ENCODE measurements at places on chromosomes 6 and 20.

DNA sequence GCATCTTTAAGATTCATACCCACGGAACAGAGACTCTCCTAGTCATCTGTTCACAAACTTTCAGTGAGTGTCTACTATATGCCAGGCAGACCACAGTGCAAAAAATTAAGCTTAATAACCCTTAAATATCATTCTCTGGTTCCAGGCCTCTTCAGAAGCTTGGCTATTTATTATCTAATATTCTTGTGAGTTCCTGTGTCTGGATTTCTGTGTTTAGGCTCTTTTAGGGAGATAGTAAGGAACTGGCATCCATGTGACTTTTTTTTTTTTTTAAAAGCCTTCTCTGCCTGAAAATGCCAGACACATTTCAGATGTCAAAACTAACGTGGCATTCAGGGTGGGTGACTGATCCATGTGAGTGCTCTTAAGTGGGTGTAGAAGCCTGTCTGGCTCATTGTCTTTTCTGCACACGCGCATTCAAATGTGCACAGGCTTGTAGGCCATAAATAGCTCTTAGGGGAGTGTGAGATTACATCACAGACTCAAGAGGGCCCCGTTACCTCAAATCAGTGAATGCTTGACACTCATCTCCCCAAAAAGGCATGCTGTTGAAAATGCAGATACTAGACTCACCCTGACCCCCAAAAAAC lies 141.9 kb downstream of the GMPR start:
- no peak for DNase-seq

GRCh38 chr6:149318581-149319286 lies 1.2 kb downstream of the TAB2 start:
- DNase-seq = peak; percentile 44

DNA sequence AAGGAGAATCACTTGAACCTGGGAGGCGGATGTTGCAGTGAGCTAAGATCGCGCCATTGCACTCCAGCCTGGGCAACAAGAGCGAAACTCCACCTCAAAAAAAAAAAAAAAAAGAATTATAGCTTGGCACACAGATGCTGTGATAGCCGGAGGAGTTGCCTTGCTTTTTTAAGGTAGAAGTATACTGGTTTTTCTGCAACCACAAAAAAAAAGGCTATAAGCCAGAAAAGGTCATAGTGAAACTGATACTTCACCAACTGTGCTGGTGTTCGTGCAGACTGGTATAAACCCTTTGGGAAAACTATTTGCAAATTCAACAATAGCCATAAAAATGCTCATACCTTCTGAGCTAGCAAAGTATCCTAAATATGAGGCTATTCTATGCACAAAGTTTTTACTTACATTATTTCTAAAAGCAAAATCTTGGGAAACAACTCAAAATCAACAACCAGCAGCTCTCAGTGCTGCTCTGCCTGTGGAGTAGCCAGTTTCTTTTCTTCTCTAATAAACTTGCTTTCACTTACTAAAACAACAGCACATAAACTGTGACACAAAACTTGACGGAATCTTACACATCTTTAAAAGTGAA lies 44.0 kb downstream of the B4GALT5 start:
- DNase-seq = no peak

- peak; percentile 64 for DNase-seq
Observed at GRCh38 chr20:4973330-4974097, 27.8 kb downstream of the SLC23A2 start.

- DNase-seq = no peak
Observed at GRCh38 chr6:33384581-33385020, 7.0 kb upstream of the KIFC1 start.

GRCh38 chr6:132052096-132052495 lies 100.9 kb upstream of the CCN2 start:
- DNase-seq = no peak

DNA sequence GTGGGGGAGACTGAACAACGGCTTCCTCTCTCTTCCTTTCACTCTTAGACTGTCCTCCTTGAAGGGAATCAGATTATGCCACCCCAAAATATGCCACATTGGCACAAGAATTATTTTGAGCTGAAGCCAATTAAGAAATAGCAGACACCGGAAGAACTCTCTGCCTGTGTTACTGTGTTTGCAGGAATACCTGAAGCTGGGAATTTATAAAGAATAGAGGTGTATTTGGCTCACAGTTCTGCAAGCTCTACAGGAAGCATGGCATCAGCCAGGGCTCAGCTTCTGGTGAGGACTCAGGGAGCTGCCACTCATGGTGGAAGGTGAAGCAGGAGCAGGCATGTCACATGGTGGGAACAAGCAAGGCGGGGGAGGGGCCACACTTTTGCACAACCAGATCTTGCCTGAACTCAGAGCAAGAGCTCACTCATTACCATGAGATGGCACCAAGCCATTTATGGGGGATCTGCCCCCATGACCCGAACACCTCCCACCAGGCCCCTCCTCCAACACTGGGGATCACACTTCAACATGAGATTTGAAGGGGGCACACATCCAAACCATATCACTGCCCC lies 46.0 kb downstream of the PCNA start:
- DNase-seq = no peak

DNA sequence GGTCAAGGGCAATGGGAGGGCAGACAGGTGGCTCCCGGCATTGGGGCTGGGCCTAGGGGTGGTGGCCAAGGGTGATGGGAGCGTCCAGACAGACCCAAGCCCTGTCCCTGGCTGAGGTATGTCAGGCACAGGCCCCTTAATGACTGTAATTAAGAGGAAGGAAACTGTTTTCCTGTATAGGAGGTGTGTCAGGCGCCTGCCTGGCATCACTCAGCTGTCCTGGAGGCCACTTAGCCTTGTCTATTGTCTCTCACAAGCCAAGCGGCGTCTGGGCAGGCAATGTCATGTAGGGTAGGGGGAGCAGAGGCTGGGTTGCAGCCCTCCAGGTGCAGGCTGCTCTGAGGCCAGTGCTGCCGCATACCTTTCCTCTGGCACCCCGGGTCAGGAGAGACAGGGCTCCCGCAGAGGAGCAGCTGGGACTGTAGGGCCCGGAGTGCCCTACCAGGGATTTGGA lies 3.9 kb upstream of the FAM83C start:
- DNase-seq = no peak

- DNase-seq = no peak
Observed at GRCh38 chr6:44258325-44258863, 1.1 kb upstream of the SLC35B2 start.

GRCh38 chr6:89643406-89643805 lies 4.9 kb upstream of the LYRM2 start:
- no peak for DNase-seq

DNA sequence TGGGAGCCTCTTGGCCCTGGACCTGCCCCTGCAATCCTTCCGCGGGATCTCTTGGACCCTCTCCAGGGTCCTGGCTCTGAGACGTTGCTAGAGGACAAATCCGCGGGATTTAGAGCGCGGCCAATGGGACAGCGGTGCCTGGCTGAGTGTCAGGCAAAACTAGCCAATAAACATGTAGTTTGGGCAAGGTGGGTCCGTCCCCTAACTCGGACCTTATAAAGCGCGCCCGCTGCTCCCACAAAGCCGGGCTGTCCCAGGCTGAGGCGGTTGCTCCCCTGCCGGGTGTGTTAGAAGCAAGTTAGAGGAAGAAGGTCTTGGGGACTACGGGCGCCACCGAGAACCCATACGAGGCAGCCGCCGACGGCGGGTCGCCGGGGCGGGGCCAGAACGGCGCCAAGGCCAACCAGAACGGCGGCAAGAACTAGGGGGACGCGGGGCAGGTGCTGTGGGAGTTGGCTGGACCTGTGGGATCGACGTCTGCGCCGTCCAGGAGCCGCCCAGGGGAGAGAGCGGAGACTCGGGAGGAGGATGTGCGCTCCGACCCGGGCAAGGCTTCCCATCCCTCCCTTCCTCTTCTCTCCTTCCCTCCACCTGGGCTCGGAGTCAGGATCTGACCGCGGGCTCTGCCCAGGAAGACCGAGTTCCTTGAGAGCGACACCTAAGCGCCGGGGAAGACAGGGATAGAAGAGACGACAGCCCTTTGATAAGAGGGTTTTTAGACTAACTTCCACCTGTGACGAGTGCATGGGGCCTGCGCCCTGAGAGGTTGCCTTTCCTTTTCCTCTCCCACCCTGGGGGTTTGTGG lies 6.5 kb upstream of the TMEM14A start:
- peak; percentile 80 for DNase-seq

DNA sequence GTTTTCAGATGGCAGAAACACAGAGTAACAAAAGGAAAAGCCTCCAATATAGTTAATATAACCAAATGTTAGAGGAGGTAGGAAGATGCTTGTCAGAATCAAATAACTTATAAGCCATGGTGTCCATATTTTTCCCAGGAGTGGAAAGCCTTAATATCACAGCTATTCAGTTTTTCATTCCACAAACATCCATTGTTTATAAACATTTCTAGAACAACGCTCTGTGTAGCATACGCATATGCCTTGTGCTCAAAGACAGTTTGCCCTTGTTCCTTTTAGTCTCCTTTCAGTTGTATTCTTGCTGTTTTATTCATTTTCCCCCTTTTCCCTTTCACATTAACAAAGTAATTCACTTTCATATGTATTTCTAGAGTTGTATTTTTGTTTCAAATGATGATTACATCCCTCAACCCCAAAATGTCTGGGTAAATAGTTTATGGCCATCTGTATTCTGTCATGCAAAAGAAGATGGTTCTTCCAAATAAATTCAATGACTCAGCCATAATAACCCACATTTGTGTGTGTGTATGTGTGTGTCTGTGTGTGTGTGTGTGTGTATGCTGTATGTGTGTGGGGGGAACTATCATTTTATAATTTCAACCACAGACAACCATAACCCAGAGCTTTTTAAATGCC lies 455.7 kb upstream of the SOX4 start:
- DNase-seq = no peak

DNA sequence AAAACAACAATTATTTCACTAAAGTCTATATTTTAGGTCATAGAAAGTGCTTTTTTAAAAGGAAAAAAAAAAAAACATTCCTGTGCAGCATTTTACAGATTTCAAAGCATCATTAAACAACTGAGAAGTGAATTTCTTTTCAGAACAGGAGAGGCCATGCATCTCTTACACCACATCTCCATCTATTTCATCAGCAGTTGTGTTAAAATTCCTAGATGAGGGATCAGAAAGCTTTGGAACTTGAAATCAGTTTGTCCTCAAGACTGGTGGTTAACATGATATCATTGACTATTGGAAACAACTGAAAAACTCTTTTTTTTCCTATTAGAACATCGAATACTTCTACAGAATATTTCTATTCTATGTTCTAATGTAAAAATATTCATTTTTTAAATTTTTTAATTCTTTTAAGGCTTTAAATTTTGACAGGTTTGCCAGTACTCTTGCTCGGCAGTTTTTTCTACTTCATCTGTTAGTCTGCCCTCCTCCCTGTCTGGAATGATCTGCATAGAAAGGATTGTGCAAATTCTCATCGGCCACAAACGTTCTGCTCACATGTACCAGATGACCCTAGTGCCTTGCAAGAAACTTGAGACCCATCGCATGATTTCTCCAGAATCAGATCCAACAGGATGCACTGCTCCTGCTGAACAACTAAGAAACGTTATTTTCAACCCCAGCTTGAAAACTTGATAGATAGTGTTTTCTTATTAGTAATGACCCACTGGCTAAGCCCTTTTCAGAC lies 411.0 kb upstream of the AGPAT4 start:
- no peak for DNase-seq
